ENCODE measurements at places on chromosomes 1 and 21. TPM values are rescaled to one million over a fixed set of nuclear protein-coding genes. Genes with fewer than 3 reads are reported as not detected.
A peak's percentile ranks its signal among the peaks of the same experiment; 100 is the strongest.

DNA sequence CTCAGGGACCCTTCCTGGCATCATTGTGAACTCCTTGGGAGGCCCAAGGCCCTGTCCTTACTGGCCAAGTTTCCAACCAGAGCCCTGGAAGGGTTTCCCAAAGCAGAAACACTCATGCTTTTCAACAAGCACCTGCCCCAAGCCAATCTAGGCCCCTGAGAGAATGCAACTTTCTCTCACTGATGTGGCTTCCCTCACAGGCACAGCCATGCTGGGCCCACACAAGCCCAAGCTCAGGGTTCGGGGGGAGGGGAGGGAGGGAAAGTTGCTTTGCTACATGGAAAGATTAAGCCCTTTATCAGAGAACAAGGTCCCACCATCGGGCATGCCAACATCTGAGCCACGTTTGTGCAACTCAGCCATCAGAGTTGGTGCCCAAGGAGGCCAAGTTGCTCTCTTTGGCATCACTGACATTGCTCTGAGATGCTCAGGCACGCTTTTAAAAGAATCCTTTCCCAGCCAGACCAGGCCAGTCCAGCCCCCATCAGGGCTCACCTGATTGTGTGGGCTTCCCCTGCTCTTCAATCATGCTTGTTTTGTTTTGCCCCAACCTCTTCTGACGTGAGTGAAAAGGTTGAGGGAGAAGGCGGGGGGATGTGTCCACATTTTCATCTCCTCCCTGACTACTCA is 43.5 kb downstream of the RIMS3 start:
- no peaks in the 10 kb centered on the region for H3K36me3 ChIP-seq
- DNase-seq = no peak

DNA sequence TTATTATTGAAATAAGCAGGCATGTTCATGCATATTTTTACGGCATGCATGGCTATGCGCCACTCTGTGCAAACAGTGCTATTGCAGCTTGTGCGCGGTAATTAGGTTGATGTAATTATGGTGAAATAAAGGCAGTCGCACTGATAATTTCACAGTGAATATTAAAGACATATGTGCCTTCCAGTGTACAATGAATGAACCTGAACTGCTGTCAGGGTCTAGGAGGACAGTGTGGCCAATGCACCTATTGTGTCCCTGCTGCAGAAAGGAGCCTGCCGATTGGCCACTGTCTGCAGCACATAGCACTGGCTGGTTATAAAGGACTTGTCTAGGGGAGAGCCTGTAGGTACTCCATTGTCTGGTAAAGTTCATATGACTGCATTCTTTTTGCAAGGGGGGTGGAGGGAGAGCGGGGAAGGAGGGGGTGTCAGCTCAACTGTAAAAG is 340.4 kb downstream of the USP25 start:
- peak overlapping the region; percentile 95 for H3K27ac ChIP-seq
- peak; percentile 68 for DNase-seq
- H3K36me3 ChIP-seq = no peaks in the 10 kb centered on the region
- H3K4me3 ChIP-seq = peak overlapping the region; percentile 53
- H3K27me3 ChIP-seq = no peaks in the 10 kb centered on the region
- no peaks in the 10 kb centered on the region for H3K4me1 ChIP-seq

ADIPOR1 gene
- polyA plus RNA-seq = 125 TPM

DNA sequence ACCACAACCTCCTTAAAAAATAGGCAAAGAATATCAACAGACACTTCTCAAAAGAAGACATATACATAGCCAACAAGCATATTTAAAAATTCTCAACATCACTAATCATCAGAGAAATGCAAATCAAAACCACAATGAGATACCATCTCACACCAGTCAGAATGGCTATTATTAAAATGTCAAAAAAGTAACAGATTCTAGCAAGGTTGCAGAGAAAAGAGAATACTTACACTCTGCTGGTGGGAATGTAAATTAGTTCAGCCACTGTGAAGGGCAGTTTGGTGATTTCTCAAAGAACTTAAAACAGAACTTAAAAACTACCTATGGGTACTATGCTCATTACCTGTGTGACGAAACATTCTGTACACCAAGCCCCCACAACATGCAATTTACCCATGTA is 20.7 kb downstream of the CD1B start:
- H3K27ac ChIP-seq = no peak overlapping the region
- no peak overlapping the region for H3K4me3 ChIP-seq
- no peaks in the 10 kb centered on the region for H3K4me1 ChIP-seq
- H3K36me3 ChIP-seq = no peaks in the 10 kb centered on the region
- H3K27me3 ChIP-seq = no peaks in the 10 kb centered on the region
- no peak for DNase-seq

DNA sequence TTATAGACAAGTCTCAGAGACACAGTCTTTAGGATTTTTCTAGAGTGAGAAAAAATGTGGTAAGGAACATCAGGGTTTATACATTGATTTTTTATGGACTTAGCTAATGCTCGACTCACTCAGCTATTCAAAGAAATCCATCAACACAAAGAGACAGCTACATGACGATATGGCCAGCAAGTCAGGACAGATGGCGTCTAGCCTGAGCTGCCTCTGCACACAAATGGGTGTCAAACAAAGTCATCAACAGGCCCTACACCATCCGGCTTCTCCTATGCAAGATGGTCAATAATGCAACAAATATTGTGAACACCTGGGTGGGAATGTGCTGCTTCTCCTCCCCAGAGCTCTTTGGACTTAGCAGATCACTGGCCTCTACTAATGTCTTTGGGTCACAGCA is 13.3 kb upstream of the ERICH3 start:
- H3K27me3 ChIP-seq = no peaks in the 10 kb centered on the region
- H3K27ac ChIP-seq = no peak overlapping the region
- DNase-seq = no peak
- no peak overlapping the region for H3K4me3 ChIP-seq

- peaks cover 24% of the 10 kb centered on the region for H3K4me1 ChIP-seq
- DNase-seq = no peak
- H3K4me3 ChIP-seq = no peak overlapping the region
- no peaks in the 10 kb centered on the region for H3K36me3 ChIP-seq
- H3K27me3 ChIP-seq = no peaks in the 10 kb centered on the region
These were observed 110.1 kb downstream of the ZBTB18 start for GRCh38 chr1:244161236-244161510.

DNA sequence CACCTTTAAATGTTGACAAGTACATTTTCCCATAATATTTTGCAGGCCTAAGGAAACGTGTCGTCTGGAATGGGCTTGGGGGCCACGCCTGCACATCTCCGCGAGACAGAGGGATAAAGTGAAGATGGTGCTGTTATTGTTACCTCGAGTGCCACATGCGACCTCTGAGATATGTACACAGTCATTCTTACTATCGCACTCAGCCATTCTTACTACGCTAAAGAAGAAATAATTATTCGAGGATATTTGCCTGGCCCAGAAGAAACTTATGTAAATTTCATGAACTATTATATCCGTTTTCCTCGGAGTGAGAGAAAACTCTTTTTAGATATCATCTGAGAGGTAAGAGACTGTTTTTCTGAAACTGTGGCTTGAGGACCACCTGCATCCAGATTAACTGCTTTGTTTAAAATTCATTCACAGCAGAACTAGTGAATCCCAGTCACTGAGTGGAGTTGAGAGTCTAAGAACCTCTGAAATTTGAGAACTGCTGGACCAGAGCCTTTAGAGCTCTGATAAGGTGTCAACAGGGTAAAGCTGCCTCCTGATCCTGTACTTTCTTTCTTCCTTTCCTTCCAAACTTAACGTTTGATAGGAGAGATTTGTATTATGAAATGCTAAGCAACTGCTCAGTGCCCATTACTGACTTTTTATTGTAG is 811 bp downstream of the EXO1 start:
- H3K4me3 ChIP-seq = peak overlapping the region; percentile 96
- H3K36me3 ChIP-seq = peaks cover 4% of the 10 kb centered on the region
- DNase-seq = no peak
- no peaks in the 10 kb centered on the region for H3K27me3 ChIP-seq

GRCh38 chr1:233815865-233816264 is 88.6 kb upstream of the SLC35F3 start:
- no peaks in the 10 kb centered on the region for H3K27me3 ChIP-seq
- no peak overlapping the region for H3K4me3 ChIP-seq
- H3K27ac ChIP-seq = no peak overlapping the region
- DNase-seq = peak; percentile 15

DNA sequence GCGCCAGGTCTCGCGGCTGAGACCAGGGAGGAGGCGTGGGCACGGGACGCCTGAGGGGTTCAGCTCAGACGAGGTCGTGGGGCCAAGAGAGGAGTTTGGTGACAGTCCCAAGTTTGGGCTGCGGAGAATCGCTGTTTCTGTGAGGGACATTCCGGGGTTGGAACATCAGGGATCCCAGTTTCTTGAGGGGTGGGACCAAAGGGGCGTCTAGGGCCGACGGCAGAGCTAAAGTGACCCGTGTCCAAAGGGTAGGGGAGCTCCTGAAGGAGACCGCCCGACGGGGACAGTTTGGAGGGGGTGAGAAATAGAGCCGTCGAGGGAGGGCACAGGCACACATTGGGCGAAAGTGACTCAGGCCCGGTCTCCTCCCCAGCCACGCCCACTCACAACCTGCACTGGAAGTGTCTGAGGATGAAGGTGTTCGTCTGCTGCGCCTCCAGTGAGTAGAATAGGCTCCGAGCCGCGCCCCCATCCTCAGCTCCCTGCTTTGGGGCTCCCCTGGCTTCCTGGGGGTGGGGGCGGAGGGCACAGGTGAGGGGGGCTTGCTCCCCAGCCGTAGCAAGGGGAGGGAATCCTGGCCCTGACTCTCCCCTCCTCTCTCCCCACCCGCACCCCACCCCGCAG is 7.0 kb downstream of the EFNA3 start:
- peak overlapping the region; percentile 77 for H3K4me3 ChIP-seq
- peak; percentile 44 for DNase-seq
- no peaks in the 10 kb centered on the region for H3K36me3 ChIP-seq
- peaks cover 6% of the 10 kb centered on the region for H3K4me1 ChIP-seq

TRNP1 gene
- polyA plus RNA-seq = 11.6 TPM

GRCh38 chr1:154407198-154408091 is 2.3 kb downstream of the IL6R start:
- no peak overlapping the region for H3K27ac ChIP-seq
- no peaks in the 10 kb centered on the region for H3K27me3 ChIP-seq
- H3K4me1 ChIP-seq = peaks cover 12% of the 10 kb centered on the region
- H3K36me3 ChIP-seq = no peaks in the 10 kb centered on the region
- no peak overlapping the region for H3K4me3 ChIP-seq

DNA sequence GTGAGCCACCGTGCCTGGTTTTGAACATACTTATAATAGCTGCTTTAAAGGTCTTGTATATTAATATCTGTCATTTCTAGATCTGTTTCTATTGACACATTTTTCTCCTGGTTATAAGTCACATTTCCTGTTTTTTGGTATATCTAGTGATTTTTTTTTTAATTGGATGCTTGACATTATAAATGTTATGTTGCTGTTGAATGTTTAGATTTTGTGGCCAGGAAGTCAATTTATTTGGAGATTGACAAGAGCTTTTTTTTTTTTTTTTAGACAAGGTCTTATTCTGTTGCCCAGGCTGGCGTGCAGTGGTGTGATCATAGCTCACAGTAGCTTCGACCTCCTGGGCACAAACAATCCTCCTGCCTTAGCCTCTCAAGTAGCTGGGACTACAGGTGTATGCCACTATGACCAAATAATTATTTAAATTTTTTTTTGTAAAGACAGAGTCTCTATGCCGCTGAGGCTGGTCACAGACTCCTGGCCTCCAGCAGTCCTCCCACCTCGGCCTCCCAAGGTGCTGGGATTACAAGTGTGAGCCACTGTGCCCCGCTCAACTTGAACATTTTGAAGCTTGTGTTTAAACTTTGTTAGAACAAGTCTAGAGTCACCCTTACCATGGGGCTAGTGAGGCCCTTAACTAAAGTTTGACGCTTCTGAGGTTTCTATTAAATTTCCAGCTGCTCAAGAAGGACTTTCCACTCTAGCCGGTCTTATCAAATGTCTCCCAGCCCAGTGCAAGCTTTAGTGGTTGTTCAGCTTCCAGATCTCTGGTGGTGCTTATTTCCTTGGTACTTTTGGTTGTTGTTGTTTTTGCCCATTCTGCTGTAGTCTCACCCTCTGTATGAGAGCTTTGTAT is 8.6 kb upstream of the CHI3L2 start:
- H3K36me3 ChIP-seq = no peaks in the 10 kb centered on the region
- no peaks in the 10 kb centered on the region for H3K4me1 ChIP-seq
- no peaks in the 10 kb centered on the region for H3K27me3 ChIP-seq
- DNase-seq = no peak

Measured in SK-N-SH (cell line).